ENCODE measurements at places on chromosomes 1 and 21. TPM values are rescaled to one million over a fixed set of nuclear protein-coding genes. Genes with fewer than 3 reads are reported as not detected.

The PROX1 gene
- 0.22 TPM for total RNA-seq

The TCP10L gene
- total RNA-seq, result not detected

The TTC22 gene
- not detected for total RNA-seq

The PLEKHG5 gene
- total RNA-seq, result 8.6 TPM

DNA sequence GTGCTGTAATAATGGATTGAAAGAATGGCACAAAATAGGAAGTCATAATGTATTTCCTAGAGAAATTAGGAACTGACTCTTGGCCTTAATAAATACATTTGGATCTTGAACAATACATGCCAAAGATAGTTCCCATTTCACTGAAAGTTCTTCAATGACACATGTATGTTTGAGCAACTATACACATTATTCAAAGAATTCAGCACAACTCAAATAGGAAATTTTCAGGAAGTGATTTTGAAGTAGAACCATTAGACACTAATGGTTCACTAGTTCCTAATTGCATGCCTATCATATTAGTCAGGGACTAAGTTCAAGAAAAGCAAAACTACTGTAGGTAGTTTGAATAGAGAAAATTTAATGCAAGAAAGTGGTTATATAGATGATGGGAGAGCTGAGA, 404.7 kb downstream of the LMO4 start:
- DNase-seq, result no peak

GRCh38 chr1:29761159-29761928, 525.0 kb downstream of the PTPRU start:
- DNase-seq, result no peak

GRCh38 chr1:161728376-161729226, 7.3 kb downstream of the FCRLB start:
- DNase-seq, result no peak

GRCh38 chr1:97630948-97631347, 289.9 kb downstream of the DPYD start:
- DNase-seq, result no peak

DNA sequence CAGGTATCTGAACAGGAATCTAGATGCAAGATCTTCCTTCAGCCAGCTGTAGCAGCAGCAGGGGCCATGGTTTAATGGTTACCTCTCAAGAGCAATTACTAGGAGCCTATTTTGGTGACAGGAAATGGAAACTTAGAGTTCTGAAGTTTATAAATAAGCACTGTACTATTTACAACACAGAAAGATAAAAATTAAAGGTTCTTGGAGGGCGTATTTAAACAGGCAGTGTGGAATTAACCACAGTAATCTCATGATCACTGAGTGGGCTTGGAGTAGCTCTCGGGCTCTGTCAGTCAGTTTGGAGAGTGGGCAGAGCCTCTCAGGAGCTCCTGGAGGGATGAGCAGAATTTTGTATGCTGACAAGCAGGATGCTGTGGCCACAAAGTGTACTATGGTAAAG, 10.2 kb upstream of the FCRL5 start:
- DNase-seq, result no peak

Measured in A172 (cell line).